ENCODE measurements at places on chromosomes 5 and 9.
A peak's percentile ranks its signal among the peaks of the same experiment; 100 is the strongest.

- H3K4me3 ChIP-seq: no peak overlapping the region
- peaks cover 4% of the 10 kb centered on the region for H3K27me3 ChIP-seq
- peaks cover 26% of the 10 kb centered on the region for H3K4me1 ChIP-seq
- peaks cover 12% of the 10 kb centered on the region for H3K36me3 ChIP-seq
Measured at GRCh38 chr5:51227963-51228470, 155.2 kb upstream of the ISL1 start.

DNA sequence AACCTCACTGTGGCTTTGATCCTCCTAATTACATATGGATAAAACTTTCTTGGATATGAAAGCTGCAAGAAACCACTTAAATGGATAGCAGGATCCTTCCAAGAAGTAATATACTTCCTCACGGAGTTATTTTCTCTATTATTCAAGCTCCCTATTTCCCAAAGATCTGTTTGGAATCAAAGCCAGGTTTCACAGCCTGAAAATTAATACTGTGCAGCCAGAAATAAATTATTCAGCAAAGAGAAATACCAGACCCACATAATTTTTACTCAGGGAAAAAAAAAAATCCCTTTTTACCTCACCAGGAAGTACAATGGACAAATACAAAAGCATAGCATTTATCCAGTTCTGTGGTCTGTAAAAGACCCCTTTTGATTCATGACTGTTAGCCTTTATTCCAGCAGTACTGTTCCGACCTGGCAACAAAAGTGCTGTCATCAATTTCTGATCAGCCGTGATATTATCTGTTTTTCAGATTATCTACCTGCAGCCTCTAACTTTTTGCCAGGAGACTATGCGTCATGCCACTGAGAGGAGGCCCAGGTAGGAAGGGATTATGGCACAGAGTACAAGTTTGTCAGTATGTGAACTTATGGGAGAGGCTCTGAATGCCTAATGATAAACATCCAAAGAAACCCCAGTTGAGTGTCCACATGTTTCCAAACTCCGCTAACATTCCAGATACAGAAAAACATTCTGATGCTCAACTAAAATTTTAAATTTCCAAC, 57.0 kb downstream of the FBN2 start:
- H3K27ac ChIP-seq: peak overlapping the region; percentile 66
- DNase-seq: no peak
- H3K27me3 ChIP-seq: peaks cover 3% of the 10 kb centered on the region
- peaks cover 4% of the 10 kb centered on the region for H3K4me1 ChIP-seq
- H3K4me3 ChIP-seq: no peak overlapping the region

DNA sequence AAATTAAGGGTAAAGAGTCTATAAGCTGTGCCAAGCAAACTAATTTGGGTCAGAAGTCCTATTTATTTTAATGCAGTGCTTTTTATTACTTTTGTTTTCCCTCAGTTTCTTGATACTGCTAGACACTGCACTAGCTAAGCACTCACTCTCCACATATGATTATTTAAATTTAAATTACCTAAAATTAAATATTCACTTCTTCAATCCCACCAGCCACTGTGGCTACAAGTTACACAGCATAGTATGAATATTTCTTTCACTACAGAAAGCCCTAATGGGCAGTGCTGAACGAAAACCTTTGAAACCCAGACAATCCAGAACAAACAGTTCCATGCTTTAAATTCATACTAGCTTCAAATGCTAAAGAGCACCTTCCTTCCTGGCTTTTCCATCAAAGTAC, 23.6 kb downstream of the ABHD17B start:
- no peak overlapping the region for H3K27ac ChIP-seq
- H3K4me3 ChIP-seq: no peak overlapping the region
- DNase-seq: no peak
- H3K27me3 ChIP-seq: no peaks in the 10 kb centered on the region
- H3K4me1 ChIP-seq: no peaks in the 10 kb centered on the region

- peak overlapping the region; percentile 85 for H3K27ac ChIP-seq
- DNase-seq: no peak
- no peaks in the 10 kb centered on the region for H3K36me3 ChIP-seq
- no peak overlapping the region for H3K4me3 ChIP-seq
Measured at GRCh38 chr5:74540622-74541021, 99.9 kb downstream of the ENC1 start.

GRCh38 chr5:179411161-179411841, 66.0 kb upstream of the ADAMTS2 start:
- peaks cover 10% of the 10 kb centered on the region for H3K27me3 ChIP-seq
- H3K4me1 ChIP-seq: peaks cover 46% of the 10 kb centered on the region
- no peak overlapping the region for H3K4me3 ChIP-seq
- H3K36me3 ChIP-seq: no peaks in the 10 kb centered on the region
- no peak for DNase-seq

All from nephron progenitor cell (in vitro differentiated cells).